ENCODE measurements at places on chromosomes 12 and 14.

DNA sequence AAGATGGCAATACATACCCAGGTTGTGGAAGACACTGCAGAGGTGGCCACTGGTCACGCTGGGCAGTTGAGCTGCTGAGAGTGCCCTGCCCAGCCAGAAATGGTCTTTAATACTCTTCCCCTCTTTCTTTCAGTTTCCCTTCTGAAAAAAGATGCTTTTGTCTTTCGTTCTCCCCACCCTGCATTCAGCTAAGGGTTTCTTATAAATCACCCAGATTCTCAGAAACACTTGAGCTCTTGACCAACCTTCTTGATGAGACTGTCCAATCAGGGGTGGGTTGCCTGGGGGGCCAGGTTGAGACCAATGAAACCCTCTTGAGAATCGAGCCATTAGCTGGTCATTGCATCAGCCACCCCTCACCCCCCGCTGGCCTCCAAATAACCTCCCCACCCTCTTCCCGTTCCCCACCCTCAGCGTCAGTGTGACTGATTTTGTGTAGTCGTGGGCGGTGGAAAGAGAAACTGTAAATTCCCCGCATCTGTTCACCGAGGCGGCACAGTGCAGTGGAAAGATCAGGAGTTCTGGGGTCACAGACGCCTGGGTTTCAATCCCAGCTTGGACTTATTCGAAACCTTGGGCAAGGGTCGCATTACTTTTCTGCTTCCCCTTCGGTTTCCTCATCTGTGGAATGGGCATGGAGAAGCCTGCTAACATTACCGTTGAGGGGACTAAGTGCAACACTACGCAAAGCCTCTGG, 52.3 kb downstream of the SLC25A47 start:
- H3K4me1 ChIP-seq: peaks cover 31% of the 10 kb centered on the region
- H3K36me3 ChIP-seq: peaks cover 3% of the 10 kb centered on the region
- no peaks in the 10 kb centered on the region for H3K27me3 ChIP-seq
- peak; percentile 88 for DNase-seq

DNA sequence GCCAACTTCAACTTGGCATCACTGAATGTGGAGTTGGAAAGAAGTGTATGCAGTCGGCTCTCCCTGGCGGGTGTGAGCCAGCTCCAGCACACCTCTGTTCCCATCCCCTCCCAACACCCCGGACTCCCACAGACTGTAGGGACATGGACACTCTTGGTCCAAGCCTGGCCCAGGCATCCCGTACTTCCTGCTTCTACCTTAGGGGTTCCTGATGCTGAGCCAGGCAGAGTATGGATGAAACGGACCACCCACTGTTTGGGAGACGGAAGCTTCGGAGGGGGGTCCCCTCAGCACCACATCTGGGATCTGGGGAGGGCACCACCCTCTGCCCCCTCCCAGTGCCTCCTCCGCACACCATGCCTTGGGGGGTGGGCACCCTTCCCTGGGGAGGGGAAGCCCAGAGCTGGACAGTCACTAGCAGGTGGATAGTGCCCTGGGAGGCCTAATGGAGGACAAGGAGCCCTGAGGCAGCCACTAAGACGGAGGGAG, 62.0 kb downstream of the LGMN start:
- peaks cover 17% of the 10 kb centered on the region for H3K4me1 ChIP-seq
- H3K27ac ChIP-seq: no peak overlapping the region
- no peak for DNase-seq
- H3K36me3 ChIP-seq: peaks cover 29% of the 10 kb centered on the region
- peak overlapping the region; percentile 42 for H3K4me3 ChIP-seq
- no peaks in the 10 kb centered on the region for H3K27me3 ChIP-seq

DNA sequence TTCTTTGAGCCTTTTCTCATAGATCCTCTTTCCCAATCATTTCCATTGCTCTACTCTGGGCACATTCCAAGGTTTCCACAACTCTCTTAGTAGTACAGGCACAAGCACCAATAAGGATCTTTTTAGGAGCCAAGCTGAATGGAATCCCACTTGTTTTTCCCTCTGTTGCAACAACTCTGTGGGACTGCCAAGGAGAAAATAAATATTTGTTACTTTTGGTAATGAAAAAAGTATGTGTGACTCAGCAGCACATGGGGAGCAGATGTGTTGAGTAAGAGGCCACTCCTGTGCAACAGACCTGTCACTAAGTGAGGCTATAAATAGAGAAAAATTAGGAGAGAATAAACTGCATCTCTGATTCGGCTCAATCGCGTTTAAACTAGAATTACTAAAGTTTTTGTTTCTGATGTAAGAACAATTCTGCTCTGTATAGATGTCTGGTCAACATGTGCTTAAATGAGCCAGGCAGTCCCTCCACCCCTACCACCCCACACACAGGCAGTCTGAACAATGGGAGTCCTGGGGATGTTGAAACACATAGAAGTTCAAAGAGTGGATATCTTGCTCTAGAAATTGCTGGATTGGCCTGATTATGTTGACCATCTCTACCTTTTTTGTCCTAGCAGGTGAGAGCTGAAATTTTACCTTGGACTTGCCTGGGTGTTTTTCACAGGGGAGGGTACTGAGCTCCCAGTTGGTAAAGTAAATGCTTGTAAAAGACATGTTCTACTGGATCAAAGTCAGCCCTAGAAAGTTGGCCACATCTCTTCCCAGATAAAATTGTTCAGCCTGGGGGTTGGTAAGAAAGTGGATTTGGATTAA, 244.3 kb upstream of the NOVA1 start:
- H3K4me1 ChIP-seq: no peaks in the 10 kb centered on the region
- peak; percentile 80 for DNase-seq
- H3K27ac ChIP-seq: peak overlapping the region; percentile 71
- no peaks in the 10 kb centered on the region for H3K27me3 ChIP-seq

GRCh38 chr12:123142518-123142840, 8.4 kb downstream of the PITPNM2 start:
- no peaks in the 10 kb centered on the region for H3K27me3 ChIP-seq
- peak; percentile 56 for DNase-seq
- peak overlapping the region; percentile 73 for H3K27ac ChIP-seq
- no peaks in the 10 kb centered on the region for H3K36me3 ChIP-seq

GRCh38 chr14:32694795-32695449, 243.8 kb upstream of the NPAS3 start:
- H3K4me3 ChIP-seq: no peak overlapping the region
- no peaks in the 10 kb centered on the region for H3K36me3 ChIP-seq
- no peaks in the 10 kb centered on the region for H3K4me1 ChIP-seq
- no peak for DNase-seq
